ENCODE measurements at places on chromosomes 16 and 17. TPM values are rescaled to one million over a fixed set of nuclear protein-coding genes. Genes with fewer than 3 reads are reported as not detected.

GRCh38 chr17:29588562-29589411 lies 661 bp downstream of the GIT1 start:
- DNase-seq, result peak; percentile 68

DNA sequence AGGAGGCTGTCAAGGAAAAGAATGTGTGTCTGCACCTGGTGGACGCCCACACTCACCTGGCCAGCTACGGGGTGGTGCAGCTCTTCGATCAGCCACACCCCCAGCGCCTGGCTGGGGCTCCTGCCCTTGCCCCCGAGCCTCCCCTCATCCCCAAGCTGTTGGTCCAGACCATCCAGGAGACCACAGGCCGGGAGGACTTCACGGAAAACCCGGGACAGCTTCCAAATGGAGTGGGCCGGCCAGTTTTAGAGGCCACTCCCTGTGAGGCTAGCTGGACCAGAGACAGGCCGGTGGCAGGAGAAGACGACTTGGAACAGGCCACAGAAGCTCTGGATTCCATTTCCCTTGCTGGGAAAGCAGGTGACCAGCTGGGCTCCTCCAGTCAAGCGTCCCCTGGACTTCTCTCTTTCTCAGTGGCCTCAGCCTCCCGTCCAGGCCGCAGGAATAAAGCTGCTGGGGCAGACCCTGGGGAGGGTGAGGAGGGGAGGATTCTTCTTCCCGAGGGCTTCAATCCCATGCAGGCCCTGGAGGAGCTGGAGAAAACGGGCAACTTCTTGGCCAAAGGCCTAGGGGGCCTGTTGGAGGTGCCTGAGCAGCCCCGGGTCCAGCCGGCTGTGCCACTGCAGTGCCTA lies 2.2 kb downstream of the WDR81 start:
- no peak for DNase-seq

DNA sequence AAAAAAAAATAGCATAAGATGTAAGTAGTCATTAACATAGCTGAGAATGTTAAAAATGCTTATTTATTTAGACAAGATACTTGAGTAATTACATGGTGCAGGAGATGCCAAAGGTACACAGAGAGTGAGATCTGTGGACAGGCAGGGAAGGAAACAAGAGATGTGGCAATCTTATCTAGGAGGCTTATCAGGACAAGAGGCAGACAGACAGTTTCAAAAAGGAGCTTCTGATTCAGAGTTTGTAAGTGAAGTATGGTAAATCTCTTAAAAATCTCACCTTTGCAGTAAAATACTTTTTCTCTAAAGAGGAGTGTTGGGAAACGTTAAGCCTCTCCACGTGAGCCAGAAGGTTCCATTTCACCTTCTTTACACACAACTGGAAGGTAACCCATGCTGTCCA lies 19.9 kb upstream of the GHDC start:
- no peak for DNase-seq

GRCh38 chr17:17605729-17606088 lies 14.2 kb upstream of the PEMT start:
- no peak for DNase-seq

DNA sequence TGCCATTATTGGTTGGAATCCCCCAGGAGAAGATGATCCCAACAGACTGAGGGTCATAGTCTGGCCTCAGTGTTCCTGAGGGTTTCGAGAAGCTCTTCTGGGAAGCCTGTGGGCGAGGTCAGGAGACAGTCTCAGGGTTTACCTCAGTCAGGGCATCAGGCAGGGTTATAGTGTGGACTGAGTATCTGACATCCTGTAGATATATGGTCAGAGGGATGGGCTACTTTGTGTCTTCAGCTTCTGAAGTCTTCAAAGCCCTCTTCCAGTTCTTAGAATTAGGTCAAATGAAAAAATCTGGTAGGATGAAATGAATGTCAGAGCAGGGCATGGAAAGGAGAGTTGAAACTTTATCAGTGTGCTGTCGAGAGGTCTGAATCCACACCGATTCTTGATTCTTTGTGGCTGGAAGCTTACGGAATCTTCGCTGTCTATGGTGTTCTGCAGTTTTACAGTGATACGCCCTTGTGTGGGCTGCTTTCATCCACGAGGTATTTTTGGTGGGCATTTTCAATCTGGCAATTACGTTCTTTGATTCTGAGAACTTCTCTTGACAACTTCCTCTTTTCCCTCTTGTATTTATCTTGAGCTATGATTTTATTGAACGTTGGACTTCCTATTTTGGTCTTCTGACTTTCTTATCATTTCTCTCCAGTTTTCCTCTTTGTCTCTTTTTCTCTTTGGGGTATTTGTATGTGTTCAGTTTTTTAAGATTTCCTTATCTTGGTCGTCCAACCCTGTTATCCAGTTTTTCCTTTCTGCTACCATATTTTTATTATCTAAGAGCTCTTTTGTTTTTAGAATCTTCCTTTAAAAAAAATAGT lies 30.4 kb downstream of the BPTF start:
- no peak for DNase-seq

DNA sequence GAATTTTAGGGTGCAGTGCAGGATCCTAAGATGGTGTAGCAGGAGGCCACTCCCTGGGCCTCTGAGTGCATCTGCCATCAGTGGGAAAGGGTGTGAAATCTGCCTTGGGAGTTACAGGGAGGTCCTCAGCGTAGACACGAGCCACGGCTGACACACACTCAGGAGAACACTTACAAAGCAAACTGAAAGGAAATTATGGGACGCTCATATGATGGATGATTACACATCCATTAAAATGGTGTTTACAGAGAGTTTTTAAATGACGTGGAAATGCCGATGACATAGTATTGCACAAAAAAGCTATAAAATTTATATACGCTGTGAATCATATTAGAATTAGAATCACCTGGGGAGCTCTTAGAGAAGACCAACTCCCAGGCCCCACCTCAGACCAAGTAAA lies 175.2 kb downstream of the CCDC182 start:
- no peak for DNase-seq

DNA sequence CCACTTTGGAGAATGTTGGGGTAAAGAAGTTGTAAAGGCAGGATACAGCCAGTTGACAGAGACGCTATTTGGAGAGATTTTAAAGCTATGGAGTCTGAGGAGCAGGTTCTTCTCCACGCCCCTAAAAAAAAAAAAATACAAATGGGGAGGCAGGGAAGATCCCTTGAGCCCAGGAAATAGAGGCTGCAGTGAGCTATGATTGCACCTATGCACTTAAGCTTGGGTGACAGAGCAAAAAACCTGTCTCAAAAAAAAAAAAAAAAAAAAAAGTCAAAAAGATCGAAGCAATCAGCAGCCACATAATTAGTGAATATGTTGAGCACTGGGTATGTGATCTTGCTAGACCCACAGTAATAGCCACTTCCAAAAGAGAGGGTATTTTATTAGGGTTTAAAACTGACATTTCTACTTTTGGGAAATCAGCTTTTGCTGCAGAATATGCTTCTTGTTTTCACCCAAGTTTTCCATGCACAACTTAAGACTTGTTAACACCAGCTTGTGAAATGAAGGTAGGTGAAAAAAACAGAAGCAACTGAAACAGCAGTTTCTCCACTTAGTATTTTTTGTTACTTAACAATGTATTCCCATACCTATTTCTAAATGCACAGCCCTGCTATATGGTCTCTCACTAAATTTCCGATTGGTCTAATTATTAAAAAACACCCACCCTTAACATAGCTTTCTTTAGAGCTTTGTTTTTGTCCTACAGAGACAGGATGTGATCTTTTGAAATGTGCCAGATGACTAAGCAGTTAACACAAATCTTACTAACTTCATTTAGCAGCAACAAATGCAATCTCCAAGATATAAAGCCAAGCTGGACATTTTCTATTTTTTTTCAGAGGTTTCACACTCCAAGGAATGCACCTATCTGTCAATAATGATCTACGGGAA lies 2.5 kb upstream of the ARL6IP1 start:
- no peak for DNase-seq

GRCh38 chr16:1559446-1559975 lies 26.0 kb downstream of the TMEM204 start:
- DNase-seq, result peak; percentile 65

DNA sequence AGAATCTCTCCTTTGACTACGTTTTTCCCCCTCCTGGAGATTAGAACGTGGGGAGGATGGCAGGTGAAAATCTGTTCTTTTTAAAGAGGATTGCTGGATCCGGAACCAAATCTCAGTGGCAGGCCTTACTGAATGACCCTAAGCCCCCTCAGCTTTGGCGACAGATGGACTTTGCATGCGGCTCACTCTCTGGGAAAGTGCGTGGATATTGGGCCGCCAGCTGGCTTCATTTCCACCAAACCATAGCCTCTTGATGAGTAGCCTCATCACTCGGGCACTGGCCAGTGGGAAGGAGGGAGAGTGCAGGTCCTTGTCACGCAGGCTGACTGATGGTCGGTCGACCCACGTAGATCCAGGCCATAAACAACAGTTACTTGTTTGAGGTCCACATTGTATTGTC lies 31.3 kb upstream of the CCDC182 start:
- DNase-seq, result no peak

DNA sequence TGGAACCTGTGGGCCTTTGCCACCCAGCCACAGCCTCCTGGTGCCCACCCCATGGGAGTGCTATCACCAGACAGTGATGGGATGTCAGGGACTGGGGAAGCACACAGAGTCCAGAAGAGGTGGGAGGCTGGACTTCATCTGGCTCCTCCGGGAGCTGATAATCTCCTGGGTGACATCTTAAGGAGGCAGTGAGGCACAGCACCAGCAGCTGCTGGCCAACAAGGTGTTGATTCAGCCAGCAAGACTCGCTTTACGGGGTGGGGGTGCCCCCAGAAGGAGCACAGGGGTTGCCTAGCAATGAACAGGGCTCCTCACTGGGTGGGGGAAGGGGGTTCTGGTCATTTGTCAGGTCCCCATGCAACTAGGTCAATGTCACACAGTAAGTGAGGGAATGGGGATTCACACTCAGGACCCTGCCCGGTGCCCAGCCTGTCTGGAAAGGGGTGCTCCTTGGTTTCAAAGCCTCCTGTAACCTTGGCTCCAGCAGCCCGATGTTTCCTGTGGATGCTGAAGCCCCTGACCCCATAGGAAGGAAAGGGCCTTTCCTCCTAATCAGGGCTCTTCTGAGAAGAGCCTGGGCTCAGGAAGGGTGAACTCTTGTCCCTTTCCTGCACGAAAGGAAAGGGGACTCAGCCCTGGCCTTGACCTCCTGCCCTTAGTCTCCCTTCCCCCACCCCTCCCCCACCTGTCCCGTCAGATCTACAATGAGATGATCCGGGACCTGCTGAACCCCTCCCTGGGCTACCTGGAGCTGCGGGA lies 17.7 kb downstream of the KIF19 start:
- DNase-seq, result no peak

ARHGDIG gene
- total RNA-seq, result not detected

SPAG5 gene
- total RNA-seq, result 159 TPM

NLRC5 gene
- 151 TPM for total RNA-seq

KRT15 gene
- not detected for total RNA-seq

TAC4 gene
- total RNA-seq, result not detected

C17orf50 gene
- not detected for total RNA-seq

KRT32 gene
- not detected for total RNA-seq

IL21R gene
- total RNA-seq, result 55.0 TPM

Measured in activated CD4-positive, alpha-beta memory T cell treated with anti-CD3 and anti-CD28 coated beads for 36 hours (primary cell).